ENCODE measurements at places on chromosomes 4 and X. TPM values are rescaled to one million over a fixed set of nuclear protein-coding genes. Genes with fewer than 3 reads are reported as not detected.
A peak's percentile ranks its signal among the peaks of the same experiment; 100 is the strongest.

GRCh38 chr4:72587334-72587733 lies 18.3 kb upstream of the ADAMTS3 start:
- no peak for DNase-seq

- peak; percentile 75 for DNase-seq
These were observed 83.4 kb downstream of the UCHL1 start for GRCh38 chr4:41339812-41340809.

GRCh38 chrX:14032406-14032805 lies 2.7 kb upstream of the GEMIN8 start:
- DNase-seq: peak; percentile 45

GRCh38 chr4:83449009-83449408 lies 6.6 kb downstream of the HELQ start:
- DNase-seq: no peak

- DNase-seq: peak; percentile 69
These were observed 20.2 kb downstream of the CCNG2 start for GRCh38 chr4:77177199-77177598.

DNA sequence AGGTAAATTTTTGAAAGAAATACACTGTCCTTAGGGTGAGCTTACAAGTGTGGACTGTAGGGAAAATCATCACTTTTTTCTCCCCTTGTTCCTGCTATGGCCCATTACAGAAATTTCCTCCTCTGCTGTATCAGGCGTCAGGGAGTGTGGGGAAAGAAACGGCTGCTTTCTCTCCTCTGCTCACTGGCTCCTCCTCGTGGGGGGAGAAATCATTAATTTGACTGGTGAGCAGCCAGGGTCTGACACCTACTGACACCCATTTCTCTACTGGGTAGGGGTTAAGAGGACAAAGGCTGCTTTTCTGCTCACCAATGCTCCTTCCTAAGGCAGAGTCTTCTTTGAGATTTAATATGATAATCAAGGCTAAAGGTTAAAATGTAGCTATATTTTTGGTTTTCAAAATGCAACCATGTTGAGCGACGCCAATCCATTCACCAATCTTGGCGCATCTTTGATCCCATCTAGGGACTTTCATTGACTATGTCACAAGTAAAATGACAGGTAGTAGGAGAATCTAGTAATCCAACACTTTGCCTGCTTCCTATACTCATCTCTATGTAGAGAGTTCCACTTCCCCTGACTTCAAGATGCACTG lies 25.1 kb downstream of the SETD7 start:
- DNase-seq: peak; percentile 46

- DNase-seq: no peak
These were observed 13.1 kb downstream of the CASP3 start for GRCh38 chr4:184636144-184636543.

- DNase-seq: peak; percentile 12
These were observed 8.7 kb downstream of the GUCY2F start for GRCh38 chrX:109472939-109473735.

DNA sequence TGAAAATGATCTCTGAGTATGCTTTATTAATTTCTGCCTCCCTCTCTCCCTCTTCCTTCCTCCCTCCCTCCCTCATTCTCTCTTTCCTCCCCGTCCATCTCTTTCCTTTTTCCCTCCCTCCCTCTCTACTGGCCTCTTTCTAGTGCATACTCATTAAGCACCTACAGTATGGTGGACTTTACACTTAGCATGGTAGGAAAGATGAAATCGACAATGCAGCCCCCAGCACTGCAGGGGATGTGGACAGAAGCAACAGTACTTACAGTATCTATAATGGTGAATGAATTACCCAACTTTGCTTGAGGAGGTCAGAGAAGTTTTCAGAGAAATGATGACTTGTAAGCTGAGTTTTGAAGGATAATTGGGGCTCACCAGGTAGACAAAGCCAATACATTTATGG lies 143.8 kb upstream of the RPS6KA3 start:
- no peak for DNase-seq

DNA sequence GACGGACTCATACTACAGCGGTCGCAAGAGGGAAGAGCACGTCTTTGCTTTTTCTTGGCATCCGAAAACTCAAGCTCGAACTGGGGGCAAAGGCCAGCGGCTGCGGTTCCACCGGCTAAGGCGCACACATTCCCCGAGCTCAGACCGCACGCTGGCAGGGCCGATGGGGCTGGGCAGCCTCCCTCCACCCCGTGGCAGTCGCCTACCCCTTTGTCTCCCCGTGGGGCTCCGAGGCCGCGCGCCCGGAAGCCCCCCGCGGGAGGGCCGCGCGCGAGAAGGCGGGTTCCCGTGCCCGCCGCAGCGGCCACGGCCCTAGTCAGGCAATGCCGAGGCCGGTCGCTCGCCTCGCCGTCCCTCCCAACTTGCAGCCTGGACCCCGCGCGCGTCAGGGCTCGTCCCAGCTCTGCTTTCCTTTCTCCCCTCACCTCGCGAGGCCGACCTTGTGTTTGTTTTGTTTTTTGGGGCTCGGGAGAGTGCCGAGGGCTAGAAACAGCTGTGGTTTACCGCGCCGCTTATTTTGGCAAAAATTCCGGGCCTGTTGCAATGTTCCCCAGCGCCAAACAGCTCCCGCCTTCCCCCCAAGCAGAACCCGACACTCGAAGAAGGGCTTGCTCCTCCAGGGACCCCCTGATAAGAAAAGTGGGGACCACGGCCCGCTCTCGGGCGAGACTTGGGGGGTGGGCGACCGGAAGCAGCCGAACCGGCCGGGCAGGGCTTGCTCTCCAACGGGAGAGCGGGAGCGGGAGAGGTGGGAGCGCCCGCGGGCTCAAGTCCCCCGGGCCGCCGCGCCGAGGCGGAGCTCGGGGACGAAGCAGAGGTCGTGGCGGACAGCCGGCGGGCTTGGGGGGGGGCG lies 561 bp upstream of the N4BP2 start:
- peak; percentile 76 for DNase-seq

- no peak for DNase-seq
These were observed 55.7 kb downstream of the PPP2R2C start for GRCh38 chr4:6416518-6417286.

- peak; percentile 28 for DNase-seq
These were observed 25.8 kb downstream of the PPEF1 start for GRCh38 chrX:18733287-18733686.

GPR173 gene
- polyA plus RNA-seq: 28.1 TPM

ADH1A gene
- 1.6 TPM for polyA plus RNA-seq

MAP3K15 gene
- 5.1 TPM for polyA plus RNA-seq

DIPK2B gene
- polyA plus RNA-seq: 9.6 TPM

PWWP3B gene
- polyA plus RNA-seq: 2.7 TPM

ERVMER34-1 gene
- 3.2 TPM for polyA plus RNA-seq

EPHA5 gene
- polyA plus RNA-seq: 0.52 TPM

PSAPL1 gene
- 0.04 TPM for polyA plus RNA-seq
